ENCODE measurements at places on chromosomes 3 and 15.

DNA sequence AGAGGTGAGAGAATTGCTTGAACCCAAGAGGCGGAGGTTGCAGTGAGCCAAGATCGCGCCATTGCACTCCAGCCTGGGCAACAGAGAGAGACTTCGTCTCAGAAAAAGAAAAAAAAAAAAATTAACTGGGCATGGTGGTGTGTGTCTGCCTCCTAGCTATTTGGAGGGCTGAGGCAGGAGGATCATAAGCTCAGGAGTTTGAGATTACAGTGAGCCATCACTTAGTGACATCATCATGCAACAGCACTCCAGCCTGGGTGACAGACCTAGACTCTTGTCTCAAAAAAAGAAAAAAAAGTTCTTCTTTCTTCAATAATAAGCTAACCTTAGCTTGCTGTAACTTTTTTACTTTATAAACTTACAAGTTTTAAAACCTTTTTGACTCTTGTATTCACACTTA is 99.8 kb downstream of the SLMAP start:
- no peak for DNase-seq

DNA sequence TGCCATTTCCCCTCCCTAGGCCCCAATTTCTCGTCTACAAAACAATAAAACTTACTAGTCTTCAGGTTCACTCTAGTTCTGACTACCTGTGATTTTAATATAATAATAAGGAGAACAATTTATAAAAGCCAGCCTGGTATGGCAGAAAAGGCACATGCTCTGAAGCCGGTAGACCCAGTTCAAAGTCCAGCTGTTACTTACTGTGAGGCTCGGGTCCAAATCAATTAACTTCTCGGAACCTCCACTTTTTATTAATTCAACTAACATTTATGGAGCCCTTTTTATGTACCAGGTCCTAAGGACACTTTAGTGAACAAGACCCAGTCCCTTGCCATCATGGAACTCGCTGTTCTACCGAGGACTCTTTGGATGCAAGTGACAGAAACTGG is 53.8 kb upstream of the SMAD3 start:
- DNase-seq, result no peak

DNA sequence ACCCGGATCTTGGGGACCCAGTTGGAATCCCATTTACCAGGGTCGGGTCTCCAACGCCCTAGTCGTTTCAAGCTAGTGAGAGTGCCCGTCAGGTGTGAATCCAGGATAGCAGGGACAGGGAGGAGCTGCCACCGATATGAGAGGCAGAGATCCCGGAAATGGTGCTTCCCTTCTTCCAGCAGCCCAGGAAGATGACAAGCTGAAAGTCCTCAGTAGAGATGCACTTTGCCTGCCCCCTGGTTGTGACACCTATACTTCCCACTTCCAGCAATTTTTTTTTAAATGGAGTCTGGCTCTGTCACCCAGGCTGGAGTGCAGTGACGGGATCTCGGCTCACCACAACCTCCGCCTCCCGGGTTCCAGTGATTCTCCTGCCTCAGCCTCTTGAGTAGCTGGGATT is 503.0 kb downstream of the NTRK3 start:
- no peak for DNase-seq

- DNase-seq, result no peak
Measured at GRCh38 chr15:28955993-28956421, 70.2 kb downstream of the APBA2 start.

GRCh38 chr15:38666865-38667510 is 102.4 kb upstream of the RASGRP1 start:
- DNase-seq, result no peak

All from activated naive CD4-positive, alpha-beta T cell treated with Interleukin-2 at 50 U/mL for 16 hours (primary cell).